ENCODE measurements at places on chromosomes 7 and 10.

GRCh38 chr7:46291050-46291438 lies 370.0 kb upstream of the IGFBP3 start:
- DNase-seq = no peak

- no peak for DNase-seq
Measured at GRCh38 chr10:80646366-80646765, 108.7 kb downstream of the SH2D4B start.

GRCh38 chr7:144866189-144866588 lies 30.3 kb upstream of the TPK1 start:
- DNase-seq = no peak

GRCh38 chr10:132716691-132717490 lies 69.1 kb downstream of the NKX6-2 start:
- DNase-seq = no peak

DNA sequence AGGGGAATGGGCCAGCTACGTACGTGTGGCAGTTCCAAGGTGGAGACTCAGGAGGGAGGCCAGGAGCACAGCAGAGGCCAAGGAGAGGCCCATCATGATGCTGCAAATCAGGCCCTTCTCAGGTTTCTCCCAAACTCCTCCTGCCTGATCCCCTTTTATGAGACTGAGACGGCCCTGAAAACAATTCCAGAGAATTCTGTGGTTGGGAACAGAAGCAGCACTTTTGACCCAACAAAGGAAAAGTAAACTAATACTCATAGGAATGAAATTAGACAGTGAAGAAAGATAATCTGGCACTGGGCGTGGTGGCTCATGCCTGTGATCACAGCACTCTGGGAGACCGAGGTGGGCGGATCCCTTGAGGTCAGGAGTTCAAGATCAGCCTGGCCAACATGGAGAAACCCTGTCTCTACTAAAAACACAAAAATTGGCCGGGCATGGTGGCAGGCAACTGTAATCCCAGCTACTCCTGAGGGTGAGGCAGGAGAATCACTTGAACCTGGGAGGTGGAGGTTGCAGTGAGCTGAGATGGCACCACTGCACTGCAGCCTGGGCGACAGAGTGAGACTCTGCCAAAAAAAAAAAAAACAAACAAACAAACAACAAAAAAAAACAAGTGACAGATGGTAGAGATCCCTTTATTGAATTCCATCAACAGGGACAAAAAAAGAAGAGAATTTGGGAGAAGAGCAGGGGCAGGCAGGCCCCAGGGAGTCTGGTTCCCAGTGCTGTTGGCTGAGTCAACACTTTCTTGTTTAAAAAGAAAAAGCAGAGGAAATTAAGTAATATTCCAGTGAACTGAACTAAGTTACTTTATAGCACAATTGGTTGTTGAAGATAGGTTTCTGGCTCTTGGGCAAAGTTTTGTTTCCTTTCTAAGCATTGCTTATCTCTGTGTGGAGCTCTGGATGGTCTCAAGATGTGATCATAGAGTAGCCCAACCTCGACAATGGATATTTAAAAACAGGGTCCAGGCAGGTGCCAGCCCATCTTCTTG lies at the start of gene CCL26:
CCL26 (minus strand) TSS at position 131 of the 997 bp plus-strand sequence; CDS start at position 96, 35 bp downstream.
- peak; percentile 35 for DNase-seq

DNA sequence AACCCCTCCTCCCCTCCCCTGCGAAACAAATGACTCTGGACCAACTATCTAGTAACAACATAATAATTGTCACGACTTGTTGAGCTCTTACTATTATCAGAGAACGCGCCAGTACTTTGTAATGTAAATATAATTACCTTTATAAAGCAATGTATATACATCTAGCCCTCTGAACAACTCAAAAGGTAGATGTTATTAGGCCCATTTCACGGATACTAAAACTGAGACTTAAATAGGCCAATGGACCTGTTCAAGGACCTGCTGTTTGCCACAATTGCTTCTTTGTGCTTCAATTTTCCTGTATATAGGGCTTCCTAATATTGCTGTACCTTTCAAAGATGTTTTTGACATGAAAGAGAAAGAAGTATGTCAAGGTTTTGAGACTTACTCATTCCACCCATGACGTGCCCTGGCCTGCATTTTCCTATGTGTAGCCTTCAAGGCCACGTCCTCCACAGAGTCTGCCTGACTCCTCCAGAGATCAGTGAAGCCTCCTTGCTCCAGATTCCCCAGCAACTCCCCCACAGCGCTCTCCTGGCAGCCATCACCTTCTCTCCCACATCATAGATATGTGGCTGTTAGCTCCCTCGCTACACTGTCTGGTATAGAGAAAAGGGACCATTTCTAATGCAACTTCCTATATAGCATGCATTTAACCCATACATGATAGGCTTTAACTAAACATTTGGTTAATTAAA lies 156.6 kb downstream of the SKIDA1 start:
- DNase-seq = no peak

GRCh38 chr10:43972976-43973647 lies 324.4 kb upstream of the ZNF32 start:
- DNase-seq = no peak

- DNase-seq = no peak
Measured at GRCh38 chr7:90663176-90663575, 67.1 kb downstream of the CDK14 start.

DNA sequence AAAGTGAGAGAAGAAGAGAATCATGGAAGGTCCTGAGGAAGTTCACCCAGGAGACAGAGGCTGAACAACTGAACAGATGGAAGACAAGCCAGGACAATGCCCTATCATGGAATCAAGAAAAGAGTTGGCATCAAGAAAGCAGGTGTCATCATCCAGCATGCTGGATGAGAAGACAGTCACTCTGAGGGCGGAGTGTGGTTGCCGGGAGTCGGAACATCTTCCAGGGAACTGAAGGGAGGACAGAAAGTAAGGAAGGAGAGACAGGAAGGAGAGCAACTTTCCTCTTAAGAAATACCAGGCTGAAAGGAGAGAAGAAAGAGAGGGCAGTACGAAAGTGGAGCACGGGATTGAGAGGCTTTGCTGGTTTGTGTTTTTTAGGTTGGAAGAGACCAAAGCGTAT lies 654.5 kb upstream of the CELF2 start:
- no peak for DNase-seq

DNA sequence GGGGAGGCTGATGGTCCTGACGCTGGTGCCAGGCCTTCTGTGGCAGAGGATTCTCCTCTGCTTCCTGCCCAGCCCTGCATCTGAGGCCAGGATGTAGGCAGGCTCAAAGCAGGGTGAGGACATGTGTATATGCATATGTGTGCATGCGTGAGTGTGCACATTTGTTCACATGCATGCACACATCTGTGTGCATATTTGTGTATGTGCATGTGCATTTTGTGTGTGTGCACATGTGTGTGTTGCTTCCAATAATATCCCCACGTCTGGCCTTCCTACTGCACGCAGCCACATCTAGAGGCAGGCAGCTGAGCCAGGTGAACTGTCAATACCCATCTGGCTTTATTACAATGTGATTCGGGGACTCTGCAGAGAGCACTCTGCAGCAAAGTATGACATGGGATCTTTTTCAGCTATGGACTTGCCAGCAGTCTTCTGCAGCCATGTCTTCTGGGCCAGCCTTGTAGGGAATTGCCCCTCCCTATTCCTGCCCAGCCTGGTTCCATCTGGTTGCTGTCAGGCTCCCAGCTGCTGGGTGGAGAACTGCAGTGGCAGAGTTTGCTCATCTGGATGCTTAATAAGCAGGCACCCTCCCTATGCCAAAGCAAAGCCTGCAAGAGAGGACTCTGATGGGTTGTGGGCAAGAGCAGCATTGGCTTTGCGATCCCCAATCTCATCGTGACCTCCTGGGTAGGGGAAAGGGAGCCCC lies 140.7 kb downstream of the PFKFB3 start:
- no peak for DNase-seq

DNA sequence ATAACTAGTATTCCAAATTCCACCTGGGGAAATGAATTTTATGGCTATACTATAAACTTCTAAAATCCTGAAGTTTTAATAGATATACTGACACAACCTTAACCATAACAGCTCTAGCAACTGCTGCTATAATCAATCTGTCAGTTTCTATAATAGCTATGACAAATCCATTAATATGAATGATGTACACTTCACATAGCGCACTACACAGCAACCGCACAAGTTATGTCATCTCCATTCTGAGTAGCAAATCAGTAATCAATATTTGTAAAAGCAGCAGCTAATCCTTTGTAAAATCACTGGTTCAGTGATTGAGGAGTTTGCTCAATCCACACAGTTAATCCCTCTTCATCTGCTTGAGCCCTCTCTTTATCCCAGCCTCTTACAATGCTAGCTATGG lies 105.3 kb downstream of the SKAP2 start:
- DNase-seq = no peak

GRCh38 chr10:112875476-112876267 lies 74.4 kb upstream of the TCF7L2 start:
- DNase-seq = peak; percentile 36

GRCh38 chr10:30075481-30075880 lies 16.1 kb upstream of the JCAD start:
- DNase-seq = no peak

- no peak for DNase-seq
Measured at GRCh38 chr7:3194501-3195141, 106.4 kb upstream of the SDK1 start.

DNA sequence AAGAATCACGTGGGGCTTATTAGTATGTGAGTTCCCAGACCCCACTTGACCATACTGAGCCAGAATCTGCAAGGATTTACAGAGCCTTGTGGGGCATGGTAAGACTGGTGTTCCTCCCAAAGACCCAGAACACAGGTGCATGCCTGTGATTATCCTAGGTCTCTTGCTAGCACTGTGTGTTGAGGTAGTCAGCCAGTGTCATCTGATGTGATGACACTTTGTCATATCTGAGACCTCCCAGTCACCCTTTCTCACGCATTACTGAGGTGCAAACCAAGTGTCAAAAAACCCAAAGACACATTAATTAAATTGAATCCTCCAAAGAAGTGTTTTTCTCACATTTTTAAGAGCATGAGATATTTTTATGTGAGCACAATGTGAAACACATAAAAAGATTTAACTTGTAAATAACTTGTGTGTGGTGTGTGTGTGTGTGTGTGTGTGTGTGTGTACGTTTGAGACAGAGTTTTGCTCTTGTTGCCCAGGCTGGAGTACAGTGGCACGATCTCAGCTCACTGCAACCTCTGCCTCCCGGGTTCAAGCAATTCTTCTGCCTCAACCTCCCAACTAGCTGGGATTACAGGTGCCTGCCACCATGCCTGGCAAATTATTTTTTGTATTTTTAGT lies 162.0 kb upstream of the PRPS1L1 start:
- no peak for DNase-seq

- no peak for DNase-seq
Measured at GRCh38 chr10:122096705-122097104, 107.7 kb downstream of the TACC2 start.

- DNase-seq = no peak
Measured at GRCh38 chr7:98418271-98418635, 17.4 kb upstream of the BAIAP2L1 start.

GRCh38 chr10:15106352-15107013 lies 9.3 kb downstream of the RPP38 start:
- no peak for DNase-seq

DNA sequence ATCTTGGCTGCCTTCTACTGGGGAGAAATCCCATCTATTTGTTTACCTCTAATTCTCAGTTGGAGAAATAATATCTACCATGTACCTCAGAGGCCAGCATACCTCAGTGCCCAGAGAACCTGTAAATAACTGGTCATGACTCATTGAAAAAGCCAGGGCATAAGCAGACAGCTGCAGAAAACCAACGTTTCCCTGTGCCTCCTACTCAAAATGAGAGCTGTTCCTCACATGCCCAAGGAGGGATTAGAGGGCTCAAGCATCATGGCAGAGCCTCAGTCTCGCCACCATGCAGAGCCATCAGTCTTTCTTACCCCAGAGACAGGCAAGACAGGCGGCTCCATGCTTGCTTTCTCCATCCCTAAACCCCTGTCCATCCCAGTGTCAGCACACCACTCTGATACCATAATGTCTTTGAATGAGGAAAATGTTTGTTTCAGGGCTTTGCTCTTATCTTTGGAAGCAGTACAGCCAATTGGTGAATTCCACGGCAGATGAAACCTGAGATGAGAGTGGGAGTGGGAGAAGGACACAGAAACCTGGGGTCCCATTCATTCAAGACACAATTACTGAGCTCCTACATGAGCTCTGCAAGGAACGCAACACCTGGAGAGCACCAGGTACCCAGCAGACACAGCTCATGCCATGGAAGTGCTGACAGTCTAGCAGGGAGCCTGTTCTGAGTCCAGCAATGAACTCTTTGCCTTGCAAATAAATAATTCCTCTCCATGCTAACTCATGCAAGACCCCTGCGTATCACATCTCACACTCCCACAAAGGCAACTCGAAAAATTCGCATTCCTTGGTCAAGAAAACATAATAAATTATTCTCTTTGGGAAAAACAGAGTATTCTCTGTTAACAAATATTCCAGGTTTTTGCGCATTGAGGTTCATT lies 21.1 kb downstream of the PON1 start:
- DNase-seq = no peak

Measured in AG09319 (cell line).